ENCODE measurements at places on chromosomes 12 and 14.

GRCh38 chr12:51813931-51814310 is 34.6 kb downstream of the FIGNL2 start:
- DNase-seq = no peak
- H3K4me3 ChIP-seq = peak overlapping the region; percentile 61
- H3K27me3 ChIP-seq = no peaks in the 10 kb centered on the region
- no peak overlapping the region for H3K27ac ChIP-seq
- peaks cover 8% of the 10 kb centered on the region for H3K4me1 ChIP-seq
- H3K36me3 ChIP-seq = peaks cover 3% of the 10 kb centered on the region

DNA sequence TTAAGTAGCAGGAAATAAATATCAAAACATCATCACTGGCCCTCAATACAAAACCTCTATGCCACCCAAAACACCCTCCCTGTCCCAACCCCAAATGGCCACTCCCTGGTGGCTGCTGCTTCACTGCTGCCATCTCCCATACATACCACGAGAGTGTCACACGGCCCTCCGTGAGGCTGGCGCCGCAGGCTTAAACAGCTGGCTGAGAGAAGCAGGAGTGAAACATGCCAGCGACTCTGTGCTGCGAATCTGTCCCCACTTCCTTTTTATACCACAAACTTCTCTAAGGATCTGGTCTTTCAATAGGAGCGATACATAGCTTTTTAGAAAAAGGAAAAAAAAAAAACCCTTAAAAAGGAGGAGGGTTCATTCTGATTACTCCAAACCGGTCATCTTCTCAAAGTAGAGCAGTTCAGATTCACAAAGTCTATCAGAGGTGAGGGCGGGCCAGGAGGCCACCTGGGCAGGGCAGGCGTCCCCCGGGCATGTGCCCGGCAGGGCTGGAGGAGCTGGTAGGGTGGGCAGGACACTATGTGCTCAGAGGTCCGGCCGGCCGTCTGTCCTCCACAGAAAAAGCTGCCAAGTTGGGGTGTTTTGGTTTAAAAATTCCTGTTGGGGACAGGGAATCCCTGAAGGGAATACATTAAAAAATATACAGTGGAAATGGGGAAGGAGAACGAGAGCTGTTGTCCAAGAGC is 26.5 kb downstream of the MAX start:
- peaks cover 36% of the 10 kb centered on the region for H3K4me1 ChIP-seq
- no peaks in the 10 kb centered on the region for H3K27me3 ChIP-seq
- no peak for DNase-seq
- peaks cover 60% of the 10 kb centered on the region for H3K36me3 ChIP-seq

DNA sequence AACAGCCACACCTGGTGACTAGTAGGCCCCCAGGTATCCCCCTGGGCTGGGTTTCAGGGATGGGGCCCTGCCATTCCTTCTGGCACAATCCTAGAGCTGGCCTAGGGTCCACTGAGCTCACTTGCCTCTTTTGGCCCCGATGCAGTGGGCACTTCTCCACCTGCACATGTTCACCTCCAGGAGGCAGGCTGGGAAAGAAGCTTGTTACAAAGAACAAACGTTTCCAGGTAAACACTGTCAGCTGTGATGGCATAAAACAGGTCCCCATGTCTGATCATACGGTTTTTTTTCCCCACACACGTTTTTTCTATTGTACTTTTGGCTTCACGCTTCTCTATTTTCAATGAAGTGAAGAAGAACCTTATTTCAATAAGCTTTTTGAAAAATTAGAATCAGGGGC is 15.8 kb upstream of the HVCN1 start:
- no peak overlapping the region for H3K4me3 ChIP-seq
- no peaks in the 10 kb centered on the region for H3K4me1 ChIP-seq
- no peaks in the 10 kb centered on the region for H3K27me3 ChIP-seq
- H3K36me3 ChIP-seq = no peaks in the 10 kb centered on the region

DNA sequence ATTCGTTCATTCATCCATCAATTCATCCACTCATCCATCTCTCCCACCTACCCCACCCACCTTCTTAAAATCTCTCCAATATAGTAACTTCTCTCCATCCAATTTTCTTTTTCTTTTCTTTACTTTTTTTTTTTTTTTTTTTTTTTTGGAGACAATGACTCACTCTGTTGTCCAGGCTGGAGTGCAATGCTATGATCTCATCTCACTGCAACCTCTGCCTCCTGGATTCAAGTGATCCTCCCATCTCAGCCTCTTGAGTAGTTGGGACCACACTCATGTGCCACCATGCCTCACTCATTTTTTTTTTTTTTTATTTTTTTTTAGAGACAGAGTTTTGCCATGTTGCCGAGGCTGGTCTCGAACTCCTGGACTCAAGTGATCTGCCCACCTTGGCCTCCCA is 118.4 kb downstream of the SUDS3 start:
- no peaks in the 10 kb centered on the region for H3K27me3 ChIP-seq
- H3K27ac ChIP-seq = no peak overlapping the region
- no peak overlapping the region for H3K4me3 ChIP-seq
- no peaks in the 10 kb centered on the region for H3K4me1 ChIP-seq
- DNase-seq = no peak
- H3K36me3 ChIP-seq = no peaks in the 10 kb centered on the region

- DNase-seq = no peak
- no peak overlapping the region for H3K27ac ChIP-seq
- H3K4me1 ChIP-seq = peaks cover 2% of the 10 kb centered on the region
- no peak overlapping the region for H3K4me3 ChIP-seq
- H3K27me3 ChIP-seq = peaks cover 8% of the 10 kb centered on the region
These were observed 101.6 kb downstream of the BRMS1L start for GRCh38 chr14:35927727-35928126.

DNA sequence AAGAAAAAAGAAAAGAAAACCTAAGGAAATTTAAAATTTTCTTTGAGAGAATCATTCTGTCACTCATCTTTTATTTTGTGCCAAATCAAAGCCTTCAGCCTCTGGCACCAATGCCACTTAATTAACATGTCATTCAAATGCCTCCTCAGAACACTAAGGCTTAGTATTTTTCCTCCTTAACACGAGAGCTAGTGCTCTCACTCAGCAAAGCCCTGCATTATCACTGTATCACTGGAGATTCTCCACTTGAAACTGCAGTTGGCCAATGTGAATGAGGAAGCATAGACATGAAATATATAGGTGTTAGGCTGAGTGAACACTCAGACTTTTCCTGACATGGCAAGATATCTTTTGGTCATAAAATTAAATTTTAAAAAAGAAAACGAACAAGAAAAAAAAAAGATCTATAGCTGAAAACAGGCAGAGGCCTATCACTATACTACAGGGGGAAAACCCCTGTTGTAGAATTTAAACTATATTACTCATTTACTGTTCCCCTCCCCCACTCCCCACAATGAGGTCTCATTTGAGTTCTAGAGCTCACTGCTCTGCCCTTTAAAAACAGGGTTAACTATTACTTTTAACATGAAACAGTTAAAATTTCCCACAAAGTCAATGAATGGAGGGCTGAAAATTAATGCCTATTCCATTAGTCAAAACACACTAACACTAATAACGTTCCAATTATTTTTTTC is 5.1 kb downstream of the MBIP start:
- no peak for DNase-seq
- H3K27me3 ChIP-seq = no peaks in the 10 kb centered on the region
- H3K4me1 ChIP-seq = peaks cover 13% of the 10 kb centered on the region
- H3K27ac ChIP-seq = no peak overlapping the region

- DNase-seq = no peak
- H3K4me1 ChIP-seq = peaks cover 3% of the 10 kb centered on the region
- H3K27ac ChIP-seq = no peak overlapping the region
- peaks cover 44% of the 10 kb centered on the region for H3K27me3 ChIP-seq
These were observed 53.8 kb upstream of the CCDC175 start for GRCh38 chr14:59630288-59630963.

- no peaks in the 10 kb centered on the region for H3K27me3 ChIP-seq
- no peak for DNase-seq
- no peak overlapping the region for H3K4me3 ChIP-seq
- peaks cover 21% of the 10 kb centered on the region for H3K36me3 ChIP-seq
- H3K4me1 ChIP-seq = peaks cover 11% of the 10 kb centered on the region
These were observed 40.6 kb upstream of the LRTM2 start for GRCh38 chr12:1779783-1780182.

GRCh38 chr12:119012179-119012578 is 30.8 kb downstream of the SRRM4 start:
- no peak for DNase-seq
- H3K27ac ChIP-seq = no peak overlapping the region
- peaks cover 23% of the 10 kb centered on the region for H3K27me3 ChIP-seq
- peaks cover 1% of the 10 kb centered on the region for H3K4me1 ChIP-seq

- H3K4me1 ChIP-seq = peaks cover under 1% of the 10 kb centered on the region
- DNase-seq = no peak
- no peak overlapping the region for H3K27ac ChIP-seq
- H3K36me3 ChIP-seq = no peaks in the 10 kb centered on the region
These were observed 23.7 kb upstream of the TDRD9 start for GRCh38 chr14:103904493-103905107.

DNA sequence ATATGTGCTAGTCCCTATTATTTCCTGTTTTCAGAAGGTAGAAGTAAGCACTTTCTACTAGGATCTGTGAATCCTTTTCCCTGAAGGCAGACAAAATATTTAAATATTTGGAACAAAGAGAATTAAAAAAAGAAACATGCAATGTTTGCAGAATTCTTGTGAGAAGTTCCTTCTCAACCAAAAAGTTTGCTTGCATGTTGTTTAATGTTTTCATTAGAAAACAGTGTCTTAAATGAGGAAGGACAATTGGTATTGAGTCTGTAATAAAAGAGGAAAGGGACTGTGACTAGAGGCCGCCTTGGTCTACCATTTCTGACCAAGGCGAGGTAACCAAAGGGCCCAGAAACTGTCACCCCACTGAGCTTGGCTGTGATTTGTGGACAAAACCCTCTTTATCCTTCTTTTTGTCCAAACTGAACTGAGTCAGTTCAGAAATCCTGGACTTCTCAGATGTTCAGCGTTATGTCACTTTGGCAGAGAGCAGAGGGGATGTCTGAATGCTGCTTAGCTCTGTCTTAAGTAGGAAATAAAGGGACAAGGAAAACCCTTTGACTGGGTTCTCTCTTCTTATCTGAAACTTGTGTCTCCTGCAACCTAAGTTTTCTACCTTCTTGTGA is 129.8 kb upstream of the CPM start:
- H3K27me3 ChIP-seq = peaks cover 10% of the 10 kb centered on the region
- DNase-seq = no peak
- H3K36me3 ChIP-seq = no peaks in the 10 kb centered on the region
- no peak overlapping the region for H3K27ac ChIP-seq
- H3K4me3 ChIP-seq = no peak overlapping the region

DNA sequence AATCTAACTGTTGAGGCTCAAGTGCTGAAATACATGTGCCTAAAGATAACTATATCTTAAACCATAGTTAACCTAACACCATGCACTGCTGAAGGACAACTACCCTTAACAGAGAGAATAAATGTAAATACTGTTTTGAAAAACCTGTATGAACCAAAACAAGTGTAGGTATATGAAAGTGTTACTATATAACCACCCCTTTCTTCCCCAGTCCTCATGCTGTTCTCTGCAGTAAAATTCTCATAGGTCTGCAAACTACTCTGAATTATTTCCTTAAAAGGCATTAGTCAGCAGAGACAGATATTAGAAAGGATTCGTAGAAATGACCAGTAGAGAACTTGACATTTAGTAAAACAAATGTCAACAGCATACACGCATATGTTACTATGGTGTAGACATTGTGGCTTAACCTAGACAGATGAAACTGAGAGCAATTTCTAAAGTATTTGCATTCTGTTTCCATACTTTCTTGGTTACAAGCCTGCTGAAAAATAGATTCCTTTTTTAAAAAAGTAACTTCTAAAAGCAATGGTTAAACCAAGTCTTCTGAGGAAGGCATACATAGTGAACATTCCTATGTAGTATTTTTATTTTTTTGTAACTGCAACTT is 13.9 kb downstream of the CSRP2 start:
- H3K4me1 ChIP-seq = no peaks in the 10 kb centered on the region
- no peaks in the 10 kb centered on the region for H3K36me3 ChIP-seq

GRCh38 chr12:71610031-71610795 is 53.4 kb downstream of the ZFC3H1 start:
- DNase-seq = no peak
- no peaks in the 10 kb centered on the region for H3K27me3 ChIP-seq
- no peak overlapping the region for H3K27ac ChIP-seq
- H3K4me3 ChIP-seq = no peak overlapping the region
- H3K4me1 ChIP-seq = no peaks in the 10 kb centered on the region

- no peaks in the 10 kb centered on the region for H3K36me3 ChIP-seq
- H3K4me3 ChIP-seq = no peak overlapping the region
- H3K27me3 ChIP-seq = peaks cover 29% of the 10 kb centered on the region
These were observed 94.0 kb downstream of the TMX1 start for GRCh38 chr14:51333901-51334521.

GRCh38 chr14:70186900-70187451 is 1.8 kb downstream of the SLC8A3 start:
- peak overlapping the region; percentile 72 for H3K4me3 ChIP-seq
- H3K36me3 ChIP-seq = no peaks in the 10 kb centered on the region
- DNase-seq = no peak
- H3K27me3 ChIP-seq = peaks cover 63% of the 10 kb centered on the region
- peaks cover 9% of the 10 kb centered on the region for H3K4me1 ChIP-seq

DNA sequence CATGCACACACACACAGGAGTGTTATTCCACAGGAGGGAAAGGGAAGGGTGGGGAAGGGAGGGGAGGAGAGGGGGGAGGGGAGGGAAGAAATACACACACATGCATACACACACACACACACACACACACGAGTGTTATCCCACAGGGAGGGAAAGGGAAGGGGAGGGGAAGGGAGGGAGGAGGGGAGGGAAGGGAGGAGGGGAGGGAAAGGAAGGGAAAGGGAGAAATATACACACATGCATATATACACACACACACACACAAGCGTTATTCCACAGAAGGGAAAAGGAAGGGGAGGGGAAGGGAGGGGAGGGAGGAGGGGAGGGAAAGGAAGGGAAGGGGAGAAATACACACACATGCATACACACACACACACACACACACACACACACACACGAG is 19.6 kb upstream of the FBRSL1 start:
- H3K27ac ChIP-seq = no peak overlapping the region
- peaks cover 21% of the 10 kb centered on the region for H3K4me1 ChIP-seq
- H3K36me3 ChIP-seq = peaks cover 16% of the 10 kb centered on the region
- no peaks in the 10 kb centered on the region for H3K27me3 ChIP-seq
- H3K4me3 ChIP-seq = no peak overlapping the region

GRCh38 chr12:3491938-3492792 is 1.2 kb downstream of the PRMT8 start:
- H3K4me3 ChIP-seq = no peak overlapping the region
- H3K4me1 ChIP-seq = peaks cover 3% of the 10 kb centered on the region
- DNase-seq = no peak
- no peak overlapping the region for H3K27ac ChIP-seq

GRCh38 chr12:59587710-59588109 is 8.1 kb upstream of the SLC16A7 start:
- DNase-seq = no peak
- no peak overlapping the region for H3K4me3 ChIP-seq
- no peak overlapping the region for H3K27ac ChIP-seq
- no peaks in the 10 kb centered on the region for H3K27me3 ChIP-seq
- H3K36me3 ChIP-seq = no peaks in the 10 kb centered on the region

- no peak for DNase-seq
- H3K36me3 ChIP-seq = peaks cover 3% of the 10 kb centered on the region
- no peaks in the 10 kb centered on the region for H3K4me1 ChIP-seq
- H3K4me3 ChIP-seq = no peak overlapping the region
These were observed 33.2 kb upstream of the KCNH3 start for GRCh38 chr12:49505672-49506071.

Data from effector memory CD8-positive, alpha-beta T cell (primary cell).